ENCODE measurements at places on chromosomes 4 and X.

DNA sequence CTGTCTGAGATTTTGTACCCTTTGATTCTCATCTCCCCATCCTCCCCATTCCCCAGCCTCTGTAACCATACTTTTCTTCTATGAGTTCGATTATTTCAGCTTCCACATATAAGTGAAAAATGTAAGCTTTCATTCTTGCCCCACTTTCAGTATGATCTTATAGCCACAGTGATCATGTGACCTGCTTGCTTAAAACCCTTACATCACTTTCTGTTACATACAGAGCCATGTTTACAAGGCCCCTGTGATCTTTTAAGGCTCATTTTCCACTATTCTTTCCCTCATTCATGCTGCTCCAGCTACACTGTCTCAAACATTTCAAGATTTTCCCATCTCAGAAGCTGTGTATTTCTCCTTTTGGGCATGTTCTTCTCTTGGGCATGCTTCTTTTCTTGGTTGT, 147.7 kb downstream of the DCK start:
- DNase-seq, result no peak

DNA sequence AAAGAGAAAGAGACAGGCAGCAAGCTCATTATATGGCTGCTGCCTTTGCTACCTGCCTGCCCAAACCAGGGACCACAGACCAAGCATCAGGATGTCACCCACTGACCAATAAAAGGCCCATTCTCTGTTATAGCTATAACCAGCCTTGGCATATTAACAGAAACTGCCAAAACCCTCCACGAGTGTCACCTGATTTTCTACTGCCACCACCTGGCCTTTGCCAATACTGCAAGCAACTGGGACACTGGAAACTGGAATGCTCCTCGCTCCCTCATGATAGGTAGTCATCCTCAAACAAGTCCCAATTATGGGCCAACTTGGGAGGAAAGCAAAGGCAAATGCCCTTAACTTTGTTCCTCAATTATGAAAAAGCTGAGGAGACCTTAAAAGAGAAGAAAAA, 76.0 kb downstream of the SPIN4 start:
- no peak for DNase-seq

GRCh38 chr4:169677150-169677748, 56.9 kb downstream of the CLCN3 start:
- DNase-seq, result no peak

GRCh38 chrX:72094894-72095293, 36.8 kb downstream of the RTL5 start:
- no peak for DNase-seq

- DNase-seq, result no peak
These were observed 220.3 kb downstream of the CHIC2 start for GRCh38 chr4:53844133-53844532.

DNA sequence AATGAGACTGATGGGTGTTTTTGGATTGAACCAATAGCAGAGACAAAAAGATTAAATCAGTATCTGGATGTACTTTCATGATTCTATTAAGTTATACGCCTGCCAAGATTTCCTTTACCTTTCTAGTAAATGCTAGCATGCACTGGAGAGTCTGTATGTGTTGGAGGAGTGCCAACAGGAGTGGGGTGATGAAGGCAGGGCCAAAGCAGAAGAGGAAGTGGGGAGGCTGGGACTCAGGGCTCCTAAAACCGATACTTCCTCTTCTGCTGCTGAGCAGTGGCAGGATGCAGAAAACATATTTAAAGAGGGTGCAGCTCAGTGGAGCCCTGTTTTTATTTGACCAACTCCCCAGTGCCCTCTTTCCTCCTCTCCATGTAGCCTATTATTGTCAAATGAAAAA, 5.6 kb downstream of the CYSLTR1 start:
- no peak for DNase-seq

DNA sequence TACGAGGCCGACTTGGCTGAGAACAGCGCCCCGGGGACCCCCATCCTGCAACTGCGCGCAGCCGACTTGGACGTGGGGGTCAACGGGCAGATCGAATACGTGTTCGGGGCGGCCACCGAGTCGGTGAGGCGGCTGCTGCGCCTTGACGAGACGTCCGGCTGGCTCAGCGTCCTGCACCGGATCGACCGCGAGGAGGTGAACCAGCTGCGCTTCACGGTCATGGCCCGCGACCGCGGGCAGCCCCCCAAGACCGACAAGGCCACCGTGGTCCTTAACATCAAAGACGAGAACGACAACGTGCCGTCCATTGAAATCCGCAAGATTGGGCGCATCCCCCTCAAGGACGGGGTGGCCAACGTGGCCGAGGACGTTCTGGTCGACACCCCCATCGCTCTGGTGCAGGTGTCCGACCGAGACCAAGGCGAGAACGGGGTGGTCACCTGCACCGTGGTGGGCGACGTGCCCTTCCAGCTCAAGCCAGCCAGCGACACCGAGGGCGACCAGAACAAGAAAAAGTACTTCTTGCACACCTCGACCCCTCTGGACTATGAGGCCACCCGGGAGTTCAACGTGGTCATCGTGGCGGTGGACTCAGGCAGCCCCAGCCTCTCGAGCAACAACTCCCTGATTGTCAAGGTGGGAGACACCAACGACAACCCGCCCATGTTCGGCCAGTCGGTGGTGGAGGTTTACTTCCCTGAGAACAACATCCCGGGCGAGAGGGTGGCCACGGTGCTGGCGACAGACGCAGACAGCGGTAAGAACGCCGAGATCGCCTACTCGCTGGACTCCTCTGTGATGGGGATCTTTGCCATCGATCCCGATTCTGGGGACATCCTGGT, 2.4 kb downstream of the PCDH7 start:
- no peak for DNase-seq

GRCh38 chr4:158553364-158553763, 31.7 kb downstream of the RXFP1 start:
- no peak for DNase-seq

- no peak for DNase-seq
These were observed 127.9 kb downstream of the ZNF330 start for GRCh38 chr4:141348573-141348972.

DNA sequence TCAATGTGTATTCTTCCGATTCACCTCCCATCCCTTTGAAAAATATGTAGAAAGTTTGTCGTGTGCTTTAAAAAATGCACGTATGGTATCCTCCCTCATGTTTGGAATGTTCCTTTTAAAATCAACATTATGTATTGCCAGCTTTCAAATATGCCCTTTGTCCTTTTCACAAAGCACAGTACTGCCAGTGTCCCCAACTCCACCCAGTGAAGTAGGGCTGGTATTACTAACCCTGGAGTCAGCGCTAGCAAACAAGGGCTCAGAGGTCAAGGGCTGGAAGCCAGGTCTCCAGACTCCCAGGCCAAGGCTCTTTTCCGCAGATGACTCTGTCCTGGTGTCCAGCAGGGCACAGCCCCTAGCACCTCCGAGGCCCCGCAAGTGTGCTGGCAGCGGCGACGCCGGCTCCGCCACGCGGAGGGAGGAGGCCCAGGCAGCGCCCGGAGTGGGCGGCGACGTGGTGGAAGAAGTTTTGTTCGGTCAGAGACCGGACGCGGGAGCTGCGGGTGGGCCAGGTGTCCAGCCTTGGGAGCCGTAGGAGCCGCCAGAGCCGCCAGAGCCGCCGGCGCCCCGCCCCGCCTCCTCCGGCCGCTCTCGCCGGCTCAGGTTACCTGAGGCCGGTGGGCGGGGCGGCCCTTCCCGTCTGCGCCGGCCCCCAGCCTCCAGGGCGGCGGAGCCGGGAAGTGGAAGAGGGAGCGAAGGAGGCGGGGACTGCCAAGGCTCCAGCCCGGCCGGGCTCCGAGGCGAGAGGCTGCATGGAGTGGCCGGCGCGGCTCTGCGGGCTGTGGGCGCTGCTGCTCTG, at the start of gene IL13RA1:
Gene IL13RA1, plus strand, starts transcription at position 720 of the 799 bp plus-strand sequence. Its CDS starts 33 bp downstream, at position 753.
- DNase-seq, result no peak

DNA sequence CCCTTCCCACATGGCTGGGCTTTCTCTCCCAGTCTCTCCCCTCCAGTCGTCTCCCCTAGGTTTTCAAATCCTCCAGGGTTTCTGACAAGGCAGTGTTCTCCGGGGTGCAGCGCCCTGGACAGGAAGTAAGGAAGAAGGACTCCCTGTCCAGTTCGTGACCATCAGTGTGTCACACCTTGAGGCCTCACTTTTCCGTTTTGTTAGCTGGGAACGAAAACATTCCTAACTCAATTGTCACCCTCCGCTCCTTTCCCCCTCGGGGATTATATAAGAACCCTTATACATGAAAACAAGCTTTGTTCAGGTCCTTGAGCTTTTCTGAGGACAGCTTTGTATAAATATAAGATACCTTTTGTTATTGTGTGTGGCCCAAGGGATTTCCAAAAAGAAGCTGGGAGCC, 92.1 kb downstream of the KDR start:
- no peak for DNase-seq

DNA sequence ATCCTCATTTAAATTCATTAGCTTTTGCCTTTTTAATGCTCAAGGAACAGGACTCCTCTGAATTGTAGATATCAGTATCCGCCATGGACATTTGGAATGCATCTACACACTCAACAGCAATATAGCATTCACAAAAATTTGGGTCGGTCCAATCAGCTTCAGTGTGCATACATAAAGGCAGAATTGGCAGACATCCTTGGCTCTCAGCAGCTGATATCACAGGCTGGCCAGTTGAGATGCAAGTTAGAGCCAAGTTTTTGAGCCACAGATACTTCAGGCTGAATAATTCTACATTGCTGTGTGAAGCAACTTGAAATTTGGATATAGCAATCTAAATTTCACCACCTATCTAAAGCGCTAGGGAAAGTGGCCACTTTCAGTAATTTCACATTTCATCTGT, 821.1 kb downstream of the PCDH19 start:
- DNase-seq, result no peak

GRCh38 chr4:113437129-113437528, 324.4 kb downstream of the CAMK2D start:
- DNase-seq, result no peak

DNA sequence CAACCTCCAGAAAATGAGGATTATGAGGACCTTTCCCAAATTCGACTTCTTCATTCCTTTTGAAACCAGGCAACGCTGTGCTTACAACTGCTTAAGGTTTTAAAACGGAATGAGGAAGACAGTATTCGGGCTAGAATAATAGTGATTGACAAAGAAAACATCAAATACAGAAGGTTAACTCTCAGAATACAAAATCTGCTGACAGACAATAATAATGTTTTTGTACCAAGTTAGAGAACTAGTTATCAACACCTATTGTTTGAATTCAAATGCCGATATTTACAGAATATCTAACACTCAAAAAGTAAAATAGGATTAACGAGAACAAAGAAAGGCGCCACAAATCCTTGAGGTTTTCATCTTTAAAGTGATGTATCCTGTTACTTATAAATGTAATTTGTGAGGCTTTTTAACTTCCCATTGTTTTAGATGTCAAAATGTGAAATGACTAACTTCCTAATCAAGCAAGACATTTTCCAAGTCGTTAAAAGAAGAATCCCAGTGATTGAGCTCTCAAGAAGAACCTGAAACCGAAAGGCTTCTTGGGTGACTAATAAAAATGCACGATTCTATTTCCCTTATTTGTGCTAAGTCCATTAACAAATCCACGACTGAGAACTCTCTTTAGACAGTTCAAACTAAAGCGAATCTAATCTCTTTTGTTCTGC, 118.3 kb downstream of the SORBS2 start:
- DNase-seq, result no peak

- DNase-seq, result no peak
These were observed 2024.0 kb downstream of the PCDH7 start for GRCh38 chr4:32744211-32744610.

GRCh38 chr4:48558026-48558425, 68.0 kb downstream of the ZAR1 start:
- no peak for DNase-seq

DNA sequence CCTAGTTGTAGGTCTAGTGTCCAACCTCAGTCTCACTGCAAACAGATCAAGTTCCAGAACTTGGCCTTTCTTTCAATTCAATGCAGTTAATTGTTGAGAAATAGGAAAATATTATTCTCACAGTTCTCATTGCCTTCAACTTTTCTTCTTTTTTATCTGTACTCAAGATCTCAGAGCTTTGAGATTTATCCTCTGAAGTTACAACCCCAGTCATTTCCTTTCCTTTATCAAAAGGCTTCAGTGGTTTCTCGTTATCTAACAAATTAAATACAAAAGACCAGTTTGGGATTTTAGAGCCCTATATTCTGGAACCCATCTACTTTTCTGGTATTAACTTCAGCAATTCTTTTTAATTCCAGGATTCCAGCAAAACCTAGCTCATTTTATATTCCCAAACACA, 130.2 kb downstream of the TMA16 start:
- no peak for DNase-seq

DNA sequence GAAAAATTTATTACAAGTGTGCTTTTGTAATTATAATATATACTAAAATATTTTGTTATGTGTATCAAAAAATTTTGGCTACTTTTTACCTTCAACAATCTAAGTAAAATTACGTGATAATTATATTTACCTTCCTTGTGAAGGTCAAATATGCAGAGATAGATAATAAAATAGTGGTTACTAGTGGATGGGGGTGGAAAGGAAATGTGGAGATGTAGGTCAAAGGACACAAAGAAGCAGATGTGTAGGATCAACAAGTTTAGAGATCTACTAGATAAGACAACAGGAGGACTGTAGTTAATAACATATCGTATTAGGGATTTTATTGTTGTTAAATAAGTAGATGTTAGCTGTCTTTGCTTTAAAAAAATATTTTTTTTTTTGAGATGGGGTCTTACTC, 21.3 kb downstream of the HERC5 start:
- no peak for DNase-seq

DNA sequence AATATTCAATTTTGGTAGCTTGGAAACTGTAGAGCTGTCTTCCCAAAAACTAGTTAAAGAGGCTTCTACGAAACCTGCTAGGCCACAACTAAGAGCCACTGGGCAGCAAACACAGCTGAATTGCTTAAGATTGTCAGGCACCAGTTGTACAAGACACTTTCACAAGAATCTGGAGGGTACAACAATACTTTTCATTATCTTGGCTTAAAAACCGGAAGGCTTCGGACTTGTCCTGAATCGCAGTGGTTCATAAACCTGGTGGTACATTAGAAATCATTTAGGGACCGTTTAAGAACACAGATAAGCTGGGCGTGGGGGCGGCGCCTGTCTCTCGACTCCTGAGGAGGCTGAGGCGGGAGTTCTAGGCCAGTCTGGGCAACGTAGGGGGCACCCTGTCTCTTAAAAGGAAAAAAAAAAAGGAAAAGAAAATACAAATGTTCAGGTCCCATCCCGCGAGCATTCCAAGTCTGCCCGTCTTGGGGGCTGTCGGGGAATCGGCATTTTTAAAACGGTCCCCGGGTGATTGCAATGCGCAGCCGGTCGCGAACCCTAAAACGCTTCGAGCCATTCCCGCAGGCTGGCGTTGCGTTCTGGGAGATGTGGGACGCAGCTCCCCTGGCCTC, 763 bp downstream of the PYURF start:
- no peak for DNase-seq

GRCh38 chr4:132124624-132124974, 1024.5 kb upstream of the PCDH10 start:
- DNase-seq, result no peak

DNA sequence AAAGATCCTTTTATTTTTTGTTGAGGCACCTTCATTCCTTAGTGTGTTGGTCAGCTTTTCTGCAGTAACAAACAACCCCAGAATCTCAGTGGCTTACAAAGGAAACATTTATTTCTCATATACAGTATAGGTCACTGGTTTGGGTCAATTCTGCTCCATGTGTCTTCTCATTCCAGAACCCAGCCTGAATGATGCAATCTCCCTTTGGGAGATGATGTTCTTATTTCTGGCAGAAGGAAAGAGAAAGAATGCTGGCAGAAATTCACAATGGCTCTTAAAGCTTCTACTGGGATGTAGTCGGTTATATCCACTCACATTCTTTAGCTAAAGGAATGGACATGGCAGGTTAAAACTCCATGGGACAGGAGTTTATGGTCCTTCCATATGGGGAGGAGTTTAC, 42.3 kb downstream of the IDS start:
- no peak for DNase-seq
